ENCODE measurements at places on chromosomes 5 and 9.

GRCh38 chr9:34025062-34025461 lies 23.6 kb downstream of the UBAP2 start:
- no peak for DNase-seq

DNA sequence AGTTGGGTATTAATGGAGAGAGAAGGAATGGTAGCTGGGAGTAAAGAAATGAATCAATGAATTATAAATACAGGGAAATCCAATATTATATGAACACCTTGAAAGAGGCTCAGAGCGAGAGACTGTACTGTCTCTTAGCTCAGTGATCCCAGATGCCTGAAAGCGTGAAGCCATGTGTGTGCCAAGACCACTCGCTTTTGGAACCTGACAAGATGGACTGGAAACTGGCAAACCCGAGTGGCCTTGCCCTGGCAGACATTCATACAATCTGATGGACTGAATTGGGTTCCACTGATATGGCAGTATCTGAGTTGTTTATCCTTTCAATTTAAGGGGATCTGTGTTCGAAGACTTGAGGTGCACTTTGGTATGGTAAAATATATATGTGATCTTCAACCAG lies 170.3 kb downstream of the ERCC6L2 start:
- DNase-seq = no peak

GRCh38 chr9:98121058-98121457 lies 2.0 kb upstream of the TRIM14 start:
- no peak for DNase-seq

DNA sequence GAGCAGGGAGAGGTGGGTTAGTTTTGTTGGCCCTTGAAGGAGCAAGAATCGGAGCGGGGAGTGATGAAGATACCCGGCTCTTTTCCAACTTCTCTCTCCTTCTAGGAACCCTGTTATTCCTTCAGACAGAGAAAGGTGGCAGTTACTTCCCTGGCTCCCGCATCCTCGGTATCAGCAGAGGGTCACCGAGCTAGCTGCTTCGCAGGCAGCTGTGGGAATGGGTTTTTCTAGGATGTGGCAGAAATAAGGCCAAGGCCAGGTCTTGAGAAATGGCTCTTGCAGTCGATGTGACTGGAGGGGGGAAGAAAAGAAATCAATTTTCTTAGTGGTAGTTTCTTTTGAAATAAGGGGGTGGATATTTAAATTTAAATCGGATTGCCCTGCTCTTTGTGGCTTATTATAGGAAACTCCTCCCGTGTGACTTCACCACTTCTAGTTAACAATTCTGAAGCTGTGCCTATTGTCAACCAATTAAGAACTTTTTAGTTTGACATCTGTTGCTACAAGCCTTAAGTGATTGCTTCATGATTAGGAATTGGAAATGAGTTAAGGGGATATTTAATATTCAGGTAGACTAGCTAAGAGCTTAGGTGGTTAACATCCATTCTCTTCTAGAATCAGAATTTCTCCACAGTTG lies 1.4 kb downstream of the SAP30L start:
- DNase-seq = no peak

DNA sequence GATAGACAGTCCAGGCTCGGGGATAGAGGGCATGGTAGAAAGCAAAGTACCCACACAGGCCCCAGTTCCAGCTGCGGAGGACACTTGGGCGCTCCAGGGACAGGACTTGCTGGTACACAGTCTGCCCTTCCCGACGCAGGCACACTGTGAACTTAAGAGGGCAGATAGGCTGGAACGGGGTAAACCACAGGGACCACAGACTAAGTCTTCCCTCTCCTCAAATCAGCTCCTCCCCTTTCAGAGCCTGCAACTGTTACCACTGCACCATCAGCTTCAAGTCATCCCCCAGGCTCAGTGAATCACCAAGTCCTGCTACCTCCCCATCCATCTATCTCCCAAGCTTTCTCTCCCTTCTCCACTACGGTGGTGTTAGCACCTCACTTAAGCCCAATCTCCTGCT lies 7.3 kb downstream of the GBA2 start:
- no peak for DNase-seq

GRCh38 chr5:19577882-19578281 lies 410.1 kb downstream of the CDH18 start:
- no peak for DNase-seq

DNA sequence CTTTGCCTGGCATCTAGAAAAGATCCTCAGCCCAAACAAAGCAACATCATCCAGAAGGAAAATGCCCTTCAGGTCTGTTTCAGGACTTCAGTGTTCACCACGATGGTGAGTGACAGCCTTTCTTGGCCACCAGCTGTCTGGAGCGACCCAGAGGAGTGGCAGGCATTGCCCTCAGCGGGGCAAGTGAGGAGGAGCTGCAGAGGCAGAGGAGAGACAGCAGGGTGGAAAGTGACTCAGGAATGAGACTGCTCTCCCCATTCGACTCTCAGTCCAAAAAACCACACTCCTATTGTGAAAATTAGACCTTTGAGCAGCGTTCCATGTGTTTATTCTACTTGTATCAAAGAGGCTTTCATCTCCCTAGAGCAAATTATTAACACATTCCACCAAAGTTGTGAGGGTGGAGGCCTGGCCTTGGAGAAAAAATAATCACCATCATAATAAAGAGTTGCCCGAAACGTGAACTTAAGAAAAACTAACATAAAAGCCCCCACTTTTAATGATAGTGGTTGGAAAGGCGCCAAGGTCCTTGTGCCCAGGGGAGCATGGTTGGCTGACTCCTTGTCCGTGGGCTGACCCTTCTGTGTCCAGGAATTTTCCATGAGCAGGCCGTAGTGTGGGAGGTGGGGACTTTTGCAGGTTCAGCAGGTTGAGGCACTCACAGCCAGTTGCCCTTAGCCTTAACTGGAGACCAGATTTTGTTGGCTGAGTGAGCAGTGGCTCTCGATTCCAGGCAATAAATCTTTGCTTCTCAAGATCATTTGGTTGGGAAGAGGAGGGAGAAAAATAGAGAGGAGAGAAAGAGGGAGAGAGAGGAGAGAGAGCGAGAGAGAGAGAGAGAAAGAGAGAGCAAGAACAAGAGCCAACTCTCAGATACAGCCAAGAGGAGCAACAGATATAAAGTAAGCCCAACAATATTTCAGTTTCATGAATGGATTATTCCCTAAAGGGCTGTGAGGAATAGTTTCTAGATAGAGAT lies 125.9 kb upstream of the ANKRD55 start:
- no peak for DNase-seq

DNA sequence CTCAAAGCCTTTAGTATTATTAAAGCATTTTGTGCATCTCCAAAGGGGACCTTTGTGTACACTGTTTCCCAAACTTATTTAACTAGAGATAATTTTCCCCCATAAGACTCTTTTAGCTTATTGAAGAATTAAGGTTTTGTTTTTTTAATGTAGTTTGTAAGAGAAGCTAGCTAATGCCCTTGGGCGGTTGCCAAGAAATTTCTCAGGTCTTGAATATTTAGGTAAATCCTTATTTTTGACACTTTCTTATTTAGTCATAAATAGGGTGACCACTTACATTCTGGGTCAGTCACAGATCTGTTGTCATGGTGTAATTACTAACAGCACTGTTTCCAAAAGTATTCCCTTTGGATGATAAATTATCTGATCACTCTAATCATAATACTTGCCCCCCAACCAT lies 27.2 kb downstream of the TNFAIP8 start:
- DNase-seq = no peak

DNA sequence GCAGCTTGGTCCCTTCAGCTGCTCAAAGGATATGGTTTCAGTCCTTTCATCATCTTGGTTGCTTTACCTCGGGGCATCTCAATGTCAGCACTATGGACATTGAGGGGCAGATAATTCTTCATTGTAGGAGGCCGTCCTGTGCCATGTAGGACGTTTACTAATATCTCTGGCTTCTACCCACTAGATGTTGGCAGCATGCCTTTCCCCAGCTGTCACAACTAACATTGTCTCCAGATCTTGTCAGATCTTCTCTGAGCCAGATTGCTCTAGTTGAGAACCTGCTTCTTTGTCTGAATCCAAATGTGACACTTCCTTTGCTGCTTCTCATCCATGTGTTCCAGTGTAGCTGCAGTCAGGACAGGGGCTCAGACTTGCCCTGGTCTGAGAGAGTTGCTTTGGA lies 10.3 kb downstream of the PTPA start:
- no peak for DNase-seq

GRCh38 chr5:63831381-63831780 lies 130.9 kb downstream of the HTR1A start:
- no peak for DNase-seq

DNA sequence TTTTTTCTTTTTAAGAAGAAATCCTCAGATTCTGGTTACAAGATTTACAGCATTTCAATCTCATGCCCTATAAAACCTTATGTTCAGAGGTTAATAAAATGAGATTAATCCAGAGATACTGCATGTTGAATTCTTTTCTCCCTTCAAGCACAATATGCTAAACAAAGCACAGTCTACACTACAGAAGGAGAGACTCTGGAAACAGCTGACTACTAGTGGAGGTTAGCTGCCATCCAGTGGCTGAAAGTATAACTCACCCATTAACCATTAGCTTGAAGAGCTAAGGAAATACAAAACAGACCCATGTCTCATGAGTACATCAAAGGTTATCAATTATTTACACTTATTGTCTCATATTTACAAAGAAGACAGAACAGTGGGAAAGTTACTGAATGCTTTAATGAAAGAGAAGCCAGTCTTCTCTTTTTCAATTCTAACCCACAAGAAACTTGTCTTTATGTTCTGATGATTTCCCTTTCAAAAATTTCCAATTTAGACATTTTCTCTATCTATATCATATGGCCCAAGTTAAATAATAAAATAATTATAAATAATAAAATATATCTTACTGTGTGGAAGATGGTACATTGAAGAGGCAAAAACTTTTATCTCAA lies 12.7 kb upstream of the DNAH5 start:
- peak; percentile 61 for DNase-seq

DNA sequence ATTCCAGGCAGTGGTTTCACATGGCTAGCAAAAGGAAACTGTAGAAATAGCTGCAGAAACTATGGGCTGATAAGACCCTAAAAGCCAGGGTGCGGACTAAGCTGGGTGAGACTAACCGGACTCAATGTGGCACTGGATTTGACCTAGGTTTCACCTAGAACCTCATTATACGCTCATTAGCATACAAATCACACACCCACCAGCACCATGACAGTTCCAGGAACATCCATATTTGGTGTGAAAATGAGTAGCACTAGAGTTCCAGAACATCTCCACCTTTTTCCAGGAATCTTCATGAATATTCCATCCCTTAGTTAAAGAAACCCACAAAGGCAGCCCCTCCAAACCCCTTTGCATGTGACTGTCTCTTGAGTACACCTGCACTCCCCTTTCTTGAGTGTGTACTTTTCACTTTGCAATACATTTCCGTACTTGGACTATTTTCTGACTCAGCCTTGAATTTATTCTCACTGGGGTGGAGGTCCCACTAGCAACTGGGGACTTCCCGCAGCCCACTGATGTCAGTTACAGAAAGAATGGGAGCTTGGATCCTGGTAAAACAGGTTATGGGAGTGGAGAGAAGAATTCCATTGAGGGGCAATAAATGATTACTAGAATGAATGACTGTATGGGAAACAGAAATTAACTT lies 58.0 kb upstream of the SPATA31C2 start:
- no peak for DNase-seq

Measured in fibroblast of villous mesenchyme (primary cell).